ENCODE measurements at places on chromosomes 12 and 14.

DNA sequence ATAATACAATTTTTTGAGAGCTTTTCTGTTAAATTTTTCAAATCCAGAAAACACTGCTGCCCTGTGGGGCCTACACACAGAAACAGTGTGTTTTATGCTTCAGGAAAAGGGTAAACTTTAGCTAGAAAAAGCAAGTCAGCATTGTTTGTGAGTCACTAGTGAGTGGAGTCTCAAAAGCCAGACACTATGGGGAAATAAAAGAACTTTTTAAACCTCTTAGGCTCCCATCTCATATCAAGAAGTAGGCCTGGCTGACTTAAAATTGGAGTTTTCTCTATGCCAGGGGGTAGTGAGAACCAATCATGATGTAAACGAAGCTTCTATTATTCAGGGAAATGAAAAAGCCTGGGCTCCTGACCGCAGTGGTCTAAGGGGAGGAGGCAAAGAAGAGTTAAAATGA is 12.6 kb downstream of the GPR65 start:
- no peak for DNase-seq

DNA sequence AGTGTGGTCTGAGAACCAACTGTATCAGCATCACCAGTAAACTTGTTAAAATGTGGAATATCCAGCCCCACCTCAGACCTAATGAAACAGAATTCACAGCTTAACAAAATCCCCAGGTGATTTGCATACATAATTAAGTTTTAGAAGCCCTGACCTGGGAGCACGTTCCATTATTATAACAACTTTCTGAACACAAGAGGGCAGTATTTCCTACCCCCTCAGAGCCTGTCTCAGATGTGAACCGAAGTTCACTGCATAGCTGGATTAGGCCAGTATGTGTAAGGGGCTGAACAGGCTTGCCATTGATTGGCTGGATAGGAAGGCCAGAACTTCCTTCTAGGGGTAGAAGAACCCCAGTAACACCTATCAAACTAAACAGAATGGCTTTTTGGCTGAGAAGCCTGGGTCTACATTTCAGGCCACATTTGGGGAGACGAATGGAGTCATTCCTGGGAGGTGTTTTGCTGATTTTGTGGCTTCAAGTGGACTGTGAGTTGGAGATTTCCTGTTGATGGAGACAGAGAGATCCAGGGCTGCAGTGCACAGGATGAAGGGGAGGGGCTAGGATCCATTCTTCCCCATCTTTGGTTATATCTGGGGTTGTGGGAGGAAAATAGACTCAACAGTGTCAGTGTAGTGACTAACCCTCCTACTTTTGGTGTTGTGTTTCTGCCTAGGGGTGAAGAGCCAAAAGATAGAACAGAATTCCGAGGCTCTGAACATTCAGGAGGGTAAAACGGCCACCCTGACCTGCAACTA is 94.7 kb upstream of the OR4E1 start:
- DNase-seq, result no peak

DNA sequence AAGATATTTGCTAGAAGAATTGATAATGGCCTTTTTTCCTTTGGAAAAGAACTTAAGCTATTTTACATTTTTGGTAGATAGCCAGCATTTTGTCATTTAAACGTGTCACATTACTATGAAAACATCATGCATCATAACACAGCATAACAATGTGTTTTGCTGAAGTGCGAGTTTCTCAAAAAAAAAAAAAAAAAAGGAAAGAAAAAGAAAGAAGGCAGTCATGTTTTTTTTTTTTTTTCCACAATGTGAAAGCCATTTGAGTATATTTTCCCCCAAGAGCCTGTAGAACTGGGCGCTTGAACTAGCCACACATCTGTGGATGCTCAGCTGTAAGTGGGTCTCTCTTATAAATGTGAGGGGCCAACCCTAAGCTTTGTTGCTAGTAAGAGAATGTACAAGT is 300.1 kb downstream of the AKAP6 start:
- DNase-seq, result no peak

- DNase-seq, result no peak
Measured at GRCh38 chr14:105203701-105204100, 22.6 kb upstream of the NUDT14 start.

DNA sequence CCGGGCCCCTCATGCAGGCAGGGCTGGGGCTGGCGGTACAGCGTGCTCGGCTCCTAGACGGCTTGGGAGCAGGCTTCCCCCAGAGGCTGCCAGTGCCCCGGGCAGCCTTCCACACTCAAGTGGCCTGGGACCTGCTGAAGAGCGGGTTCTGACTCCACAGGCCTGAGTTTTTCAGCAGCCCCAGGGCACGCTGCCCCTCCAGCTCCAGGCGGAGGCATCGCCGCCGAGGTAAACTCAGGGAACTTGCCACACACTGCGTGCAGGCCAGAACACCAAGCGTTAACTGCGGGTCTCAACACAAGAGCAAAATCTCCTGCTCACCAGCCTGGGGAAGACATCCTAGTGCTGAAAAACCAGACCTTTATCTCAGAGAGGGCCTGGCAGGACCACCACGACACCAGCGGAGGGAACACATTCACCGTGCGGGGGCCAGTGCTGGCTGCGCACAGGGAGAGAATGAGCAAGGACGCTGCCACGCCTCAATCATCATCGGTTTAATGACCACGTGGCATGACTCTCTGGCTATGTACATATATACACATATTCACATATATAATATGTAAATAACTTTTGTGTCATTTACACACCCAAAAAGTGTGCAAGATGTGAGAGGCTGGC is 21.3 kb downstream of the PSMC1 start:
- no peak for DNase-seq

DNA sequence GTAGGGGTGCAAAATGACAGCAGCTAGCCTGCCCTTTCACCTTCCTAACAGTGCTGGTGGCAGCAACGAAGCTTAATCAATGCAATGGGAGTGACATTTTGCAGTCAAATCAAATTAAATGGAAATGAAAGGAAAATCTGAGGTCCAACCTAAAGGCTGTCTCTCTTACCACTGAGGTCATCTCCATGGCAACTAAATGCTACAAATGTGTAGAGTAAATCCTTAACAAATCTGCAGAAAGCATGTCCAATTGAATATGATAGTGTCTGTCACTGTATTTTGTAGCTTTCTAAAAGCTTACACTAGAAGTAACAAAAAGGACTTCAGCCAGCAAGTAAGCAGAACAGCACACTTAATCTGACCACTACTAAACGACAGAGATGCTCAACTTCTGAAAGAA is 488.8 kb downstream of the BCAT1 start:
- no peak for DNase-seq

GRCh38 chr14:97538749-97539410 is 741.7 kb downstream of the VRK1 start:
- no peak for DNase-seq

GRCh38 chr12:6867413-6868210 is at the start of gene TPI1:
Gene TPI1, plus strand, starts transcription at chr12:6867531. Its CDS starts 36 bp downstream, at chr12:6867567.
- peak; percentile 33 for DNase-seq

DNA sequence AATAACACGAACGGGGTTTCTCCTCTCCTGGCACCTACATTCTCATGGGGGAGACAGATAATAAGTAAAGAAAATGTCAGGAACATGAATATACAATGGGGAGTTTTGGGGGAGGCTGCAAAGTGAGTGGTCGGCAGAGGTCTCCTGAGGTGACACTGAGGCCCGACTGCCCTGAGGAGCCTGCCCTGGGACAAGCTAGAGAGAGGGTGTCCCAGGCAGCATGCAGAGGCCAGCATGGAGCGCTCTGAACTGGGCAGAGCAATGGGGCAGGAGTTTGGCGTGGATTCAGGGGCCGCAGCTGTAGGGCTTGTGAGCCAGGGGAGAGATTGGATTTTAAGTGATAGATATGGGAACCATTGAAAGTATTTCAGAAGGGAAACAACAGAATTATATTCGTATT is 320.5 kb downstream of the CACNA1C start:
- no peak for DNase-seq

DNA sequence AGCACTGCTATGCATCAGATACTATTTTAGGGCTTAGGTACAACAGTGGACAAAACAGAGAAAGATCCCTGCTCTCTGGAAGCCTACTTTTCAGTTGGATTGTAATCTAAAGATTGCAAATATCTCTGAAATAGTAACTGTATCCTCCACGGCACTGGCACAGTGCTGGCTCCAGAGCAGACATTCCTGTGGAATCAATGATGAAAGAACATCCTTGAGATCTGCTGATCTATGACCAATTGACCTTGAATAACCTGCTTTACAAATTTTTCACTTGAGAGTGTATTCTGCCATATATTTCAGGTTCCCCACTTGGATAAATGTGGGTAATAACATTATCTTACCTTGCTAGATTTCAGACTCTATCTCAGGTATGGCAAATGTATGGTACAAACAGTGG is 3.2 kb downstream of the STAB2 start:
- DNase-seq, result no peak

DNA sequence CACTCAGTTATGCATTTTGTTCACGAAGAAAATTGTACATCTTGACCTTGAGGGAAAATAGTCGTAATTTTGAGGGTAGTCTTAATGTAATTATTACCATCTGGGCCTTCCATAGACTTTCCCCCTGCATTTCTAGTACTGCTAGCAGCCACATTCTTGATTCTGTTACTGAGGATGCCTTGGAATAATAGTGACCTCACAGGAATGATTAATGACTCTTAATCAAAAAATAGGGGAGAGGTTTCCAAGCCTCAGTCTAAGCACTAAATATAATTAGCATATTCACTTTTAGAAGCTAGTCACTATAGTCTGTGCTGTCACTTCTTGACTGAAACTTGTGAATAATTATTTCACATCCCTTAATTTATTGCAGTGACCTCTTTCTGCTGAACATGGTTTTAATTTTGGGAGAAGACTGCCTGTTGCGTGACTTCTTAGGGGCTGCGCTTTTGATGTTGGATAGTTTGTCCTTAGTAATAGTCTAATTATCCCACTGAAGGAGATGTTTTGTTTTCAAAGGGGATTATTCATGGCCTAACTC is 400.5 kb downstream of the ADAMTS20 start:
- DNase-seq, result no peak
